ENCODE measurements at places on chromosomes 2 and 18.

DNA sequence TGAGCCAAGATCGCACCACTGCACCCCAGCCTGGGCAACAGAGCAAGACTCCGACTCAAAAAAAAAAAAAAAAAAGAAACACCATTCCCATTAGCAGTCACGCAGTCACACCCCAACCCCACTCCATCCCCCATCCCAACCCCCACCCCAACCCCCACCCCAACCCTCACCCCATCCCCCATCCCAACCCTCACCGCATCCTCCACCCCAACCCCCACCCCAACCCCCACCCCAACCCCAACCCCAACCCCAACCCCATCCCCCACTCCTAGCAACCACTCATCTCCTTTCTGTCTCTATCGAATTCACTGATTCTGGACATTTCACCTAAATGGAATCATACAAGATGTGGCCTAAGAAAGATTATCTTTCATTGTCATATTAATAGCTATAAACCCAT is 25.9 kb upstream of the ATP9B start:
- DNase-seq, result no peak

DNA sequence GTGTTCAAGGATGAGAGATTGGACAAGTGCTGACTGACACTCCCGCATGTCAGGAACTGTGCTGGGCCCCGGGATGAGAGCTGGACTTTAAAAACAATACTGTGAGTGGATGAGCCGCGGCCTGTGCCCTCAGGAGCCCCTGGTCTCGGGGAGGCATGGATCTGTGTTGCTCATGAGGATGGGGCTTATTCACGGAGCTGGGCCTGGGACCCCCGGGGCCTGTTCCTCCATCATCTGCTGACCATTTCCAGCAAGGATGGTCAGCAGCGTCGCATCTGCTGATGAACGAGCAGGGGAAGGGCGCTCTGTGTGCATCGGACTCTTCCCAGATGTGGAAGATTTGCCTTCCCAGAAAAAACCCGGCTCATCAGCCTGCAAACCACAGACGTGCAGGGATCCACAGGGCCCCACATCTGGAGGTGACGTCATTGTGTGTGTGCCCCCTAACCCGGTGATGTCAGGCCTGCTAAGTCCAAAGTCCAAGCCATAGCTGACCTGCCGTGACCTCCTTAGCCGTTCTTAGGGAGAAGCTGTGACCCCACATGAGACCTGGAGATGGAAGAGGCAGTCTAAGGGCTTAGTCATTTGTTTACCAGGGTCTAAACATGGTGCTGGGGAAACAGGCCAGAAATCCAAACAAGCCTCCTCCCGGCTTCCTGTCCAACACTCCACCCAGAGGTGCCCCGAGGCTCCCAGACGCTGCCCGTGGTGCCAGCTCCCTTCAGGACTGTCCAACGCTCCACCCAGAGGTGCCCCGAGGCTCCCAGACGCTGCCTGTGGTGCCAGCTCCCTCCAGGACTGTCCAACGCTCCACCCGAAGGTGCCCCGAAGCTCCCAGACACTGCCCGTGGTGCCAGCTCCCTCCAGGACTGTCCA is 143.9 kb downstream of the PXDN start:
- DNase-seq, result no peak

DNA sequence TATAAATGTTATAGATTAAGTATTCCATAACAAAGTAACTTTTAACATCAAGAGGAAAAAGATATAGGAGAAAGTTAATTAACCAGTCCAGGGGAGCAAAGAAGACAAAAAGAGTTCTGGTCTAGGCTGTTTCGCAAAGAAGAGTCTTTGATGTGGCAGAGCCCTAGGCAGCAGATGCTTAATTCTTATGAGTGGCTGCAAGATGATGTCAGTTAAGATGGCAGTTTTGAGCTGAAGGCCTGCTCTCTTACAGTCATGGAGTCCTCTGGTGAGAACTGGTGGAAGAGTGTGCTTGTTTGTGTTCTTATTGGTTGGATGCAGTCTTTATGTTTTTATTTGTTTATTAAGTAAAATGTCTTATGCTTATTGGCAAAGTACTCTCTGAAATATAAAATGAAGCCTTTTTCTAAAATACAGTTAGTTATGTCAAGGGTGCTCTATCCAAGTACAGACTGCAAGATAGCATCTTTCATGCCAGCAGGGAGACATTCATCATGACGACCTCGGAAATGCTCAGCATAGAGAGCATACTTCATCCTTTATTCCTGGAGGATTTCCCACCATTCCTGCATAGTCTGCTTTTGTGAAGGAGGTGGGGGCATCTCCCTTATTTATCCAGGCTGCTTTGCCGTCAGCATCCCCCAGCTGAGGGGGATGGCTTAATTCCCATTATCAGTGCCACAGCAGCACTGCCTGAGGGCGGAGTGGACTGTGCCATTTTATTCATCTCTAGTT is 38.9 kb upstream of the SERPINE2 start:
- DNase-seq, result no peak

GRCh38 chr2:215921895-215922294 is 91.5 kb downstream of the MREG start:
- DNase-seq, result no peak

DNA sequence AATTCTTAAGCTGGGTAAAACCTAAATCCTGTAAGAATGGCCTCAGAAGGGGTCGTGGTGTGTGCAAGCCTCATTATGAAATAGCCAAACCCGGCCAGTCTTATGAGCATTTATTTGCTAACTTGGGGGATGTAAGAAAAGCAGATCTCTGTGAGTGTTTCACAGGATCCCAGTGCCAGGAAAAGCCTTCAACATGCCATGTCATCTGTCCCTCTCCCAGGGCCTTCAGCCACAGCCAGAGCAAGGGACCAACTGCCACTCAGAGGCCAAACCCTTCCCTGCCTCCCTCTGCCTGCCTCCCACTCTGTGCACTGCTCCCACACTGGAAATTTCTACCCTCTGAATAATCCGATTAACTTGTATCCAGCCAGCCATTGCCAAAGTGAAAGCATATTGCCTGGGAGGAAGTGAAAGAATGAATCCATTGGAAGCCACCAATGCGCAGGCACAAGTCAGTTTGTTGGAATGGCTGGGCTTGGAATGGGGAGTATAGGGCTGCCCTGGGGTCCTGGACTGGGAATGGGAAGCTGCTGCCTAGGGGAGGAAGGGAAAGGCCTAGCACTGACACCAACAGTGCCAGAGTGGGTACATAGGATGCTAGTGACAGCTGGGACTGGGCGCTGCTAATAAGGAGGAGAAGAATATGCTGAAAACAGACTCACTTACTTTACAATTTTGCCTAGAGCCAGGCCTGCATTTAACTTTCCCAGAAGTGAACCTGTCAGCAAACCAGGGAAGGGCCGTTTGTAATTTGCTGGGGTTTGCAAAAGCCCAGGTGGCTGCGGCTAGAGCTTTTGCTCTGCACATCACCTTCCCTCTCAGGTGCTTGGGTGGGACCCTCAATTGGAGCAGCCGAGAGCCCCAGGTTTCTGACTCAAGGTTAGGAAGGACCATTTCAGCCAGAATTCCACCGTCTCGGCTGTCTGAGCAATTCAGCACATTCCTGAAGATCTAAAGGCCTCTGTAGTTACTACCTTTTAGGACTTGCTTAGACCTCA is 146.6 kb upstream of the NCK2 start:
- DNase-seq, result no peak

GRCh38 chr2:72089028-72089427 is 58.6 kb downstream of the CYP26B1 start:
- no peak for DNase-seq

- no peak for DNase-seq
These were observed 80.3 kb downstream of the RTN4 start for GRCh38 chr2:54969940-54970338.

DNA sequence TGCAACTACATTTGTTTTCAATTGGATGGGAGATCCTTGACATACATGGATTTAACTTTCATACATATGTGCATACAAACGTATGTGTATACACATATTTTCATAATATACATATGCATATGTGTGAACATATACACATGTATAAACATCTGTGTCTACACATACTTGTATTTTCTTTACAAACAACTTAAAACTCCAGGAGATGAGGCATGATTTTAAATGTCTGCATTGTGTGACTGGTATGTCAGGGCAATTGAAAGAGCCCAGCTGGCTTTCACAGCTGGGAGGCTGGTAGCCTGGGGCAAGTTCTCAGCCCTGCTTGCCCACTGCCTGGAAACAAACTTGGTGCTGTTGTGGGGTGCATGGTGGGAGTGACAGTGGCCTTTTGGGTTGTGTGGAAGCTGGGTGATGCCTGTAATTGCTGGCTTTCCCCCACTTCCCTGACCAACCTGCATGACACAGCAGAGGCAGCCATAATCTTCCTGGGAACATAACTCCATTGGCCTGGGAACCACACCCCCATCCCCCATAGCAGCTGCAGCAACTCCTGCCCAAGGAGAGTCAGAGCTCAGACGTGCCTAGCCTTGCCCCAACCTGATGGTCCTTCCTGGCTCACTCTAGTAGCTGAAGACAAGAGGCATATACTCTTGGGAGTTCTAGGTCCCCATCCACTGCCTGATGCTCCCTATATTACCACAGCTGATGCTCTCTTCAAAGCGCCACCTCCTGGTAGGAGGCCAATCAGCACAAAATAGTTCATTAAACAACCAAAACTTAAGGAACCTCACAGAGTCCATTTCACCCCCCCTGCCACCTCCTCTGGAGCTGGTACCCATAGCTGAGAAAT is 158.3 kb downstream of the CERS6 start:
- DNase-seq, result no peak

- no peak for DNase-seq
These were observed 1.2 kb upstream of the HES6 start for GRCh38 chr2:238240757-238241711.

- DNase-seq, result no peak
These were observed 142.8 kb downstream of the TMEM17 start for GRCh38 chr2:62363166-62363565.

DNA sequence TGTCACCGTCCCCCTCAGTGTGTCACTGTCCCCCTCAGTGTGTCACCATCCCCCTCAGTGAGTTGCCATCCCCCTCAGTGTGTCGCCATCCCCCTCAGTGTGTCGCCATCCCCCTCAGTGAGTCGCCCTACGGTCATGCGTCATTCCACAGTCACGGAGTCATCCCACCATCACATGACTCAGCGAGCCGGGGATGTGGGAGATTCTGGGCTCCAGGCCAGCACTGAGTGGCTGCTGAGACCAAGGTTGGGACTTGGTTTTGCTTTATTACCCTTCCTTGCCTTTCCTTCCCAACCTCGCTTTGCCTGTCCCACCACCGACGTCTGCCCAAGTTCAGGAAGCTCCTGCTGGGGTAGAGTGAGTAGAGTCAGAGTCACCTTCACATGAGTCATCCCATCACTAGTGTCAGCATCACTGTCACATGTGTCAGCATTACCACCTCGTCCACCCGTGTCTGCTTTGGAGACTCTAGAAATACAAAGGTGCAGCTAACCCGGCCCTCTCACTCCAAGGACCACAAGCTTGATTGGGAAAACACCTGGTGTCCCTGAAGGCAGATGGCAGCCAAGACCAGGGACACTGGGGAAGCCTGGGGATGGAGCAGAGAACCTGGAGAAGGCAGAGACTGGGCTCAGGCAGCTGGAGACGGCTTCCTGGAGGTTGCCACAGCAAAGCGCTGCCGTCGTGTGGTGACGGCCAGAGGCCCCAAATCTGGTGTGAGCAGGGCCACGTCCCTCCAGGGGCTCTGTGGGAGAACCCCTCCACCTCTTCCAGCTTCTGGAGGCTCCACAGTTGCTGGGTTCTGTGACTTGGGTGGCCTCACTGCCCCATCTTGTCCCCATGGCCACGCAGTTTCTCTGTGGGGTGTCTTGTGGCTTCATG is 485.2 kb upstream of the SALL3 start:
- no peak for DNase-seq

- no peak for DNase-seq
These were observed 1.2 kb upstream of the SLC1A4 start for GRCh38 chr2:64987956-64988419.

DNA sequence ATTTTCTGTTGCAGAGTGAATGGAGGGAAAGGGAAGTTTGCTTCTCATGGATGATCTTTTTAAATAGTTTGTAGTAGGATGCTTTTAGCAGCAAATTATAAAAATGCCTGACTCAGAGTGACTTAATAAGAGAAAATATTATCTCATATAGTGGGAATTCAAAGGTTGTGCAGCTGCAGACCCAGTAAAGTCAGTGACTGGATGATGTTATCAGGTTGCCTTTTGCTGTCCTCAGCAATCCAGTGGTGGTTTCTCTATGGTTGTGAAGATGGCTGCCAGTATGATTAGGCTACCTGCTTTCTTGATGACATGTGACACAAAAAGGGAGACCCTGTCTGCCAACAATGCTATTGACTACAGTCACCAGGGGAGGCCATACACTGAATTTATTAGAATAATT is 184.8 kb downstream of the DIS3L2 start:
- DNase-seq, result no peak

DNA sequence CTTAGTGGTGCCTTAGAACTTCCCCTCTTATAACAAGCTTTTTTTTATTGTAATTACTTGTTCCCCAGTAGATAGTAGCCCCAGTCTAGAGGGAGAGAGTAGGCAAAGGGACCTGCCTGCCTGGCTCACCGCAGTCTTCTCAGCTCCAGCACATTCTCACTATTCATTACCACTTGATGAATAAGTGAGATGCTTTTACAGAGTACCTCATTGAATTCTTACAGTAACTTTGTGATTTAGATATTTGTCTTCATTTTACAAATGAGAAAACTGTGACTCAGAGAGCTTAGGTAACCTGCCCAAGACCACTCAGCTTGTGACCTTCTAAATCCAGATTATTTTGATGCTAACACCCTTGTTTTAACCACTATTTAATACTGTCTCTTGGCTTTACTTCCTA is 77.8 kb downstream of the CHRNA1 start:
- DNase-seq, result no peak

GRCh38 chr18:49608366-49609255 is 46.8 kb downstream of the LIPG start:
- no peak for DNase-seq

GRCh38 chr2:6181525-6181924 is 489.3 kb downstream of the SOX11 start:
- DNase-seq, result no peak

GRCh38 chr2:120052597-120052996 is 39.7 kb downstream of the EPB41L5 start:
- DNase-seq, result no peak

Data from kidney glomerular epithelial cell (primary cell).